ENCODE measurements at places on chromosomes 1 and 21.

DNA sequence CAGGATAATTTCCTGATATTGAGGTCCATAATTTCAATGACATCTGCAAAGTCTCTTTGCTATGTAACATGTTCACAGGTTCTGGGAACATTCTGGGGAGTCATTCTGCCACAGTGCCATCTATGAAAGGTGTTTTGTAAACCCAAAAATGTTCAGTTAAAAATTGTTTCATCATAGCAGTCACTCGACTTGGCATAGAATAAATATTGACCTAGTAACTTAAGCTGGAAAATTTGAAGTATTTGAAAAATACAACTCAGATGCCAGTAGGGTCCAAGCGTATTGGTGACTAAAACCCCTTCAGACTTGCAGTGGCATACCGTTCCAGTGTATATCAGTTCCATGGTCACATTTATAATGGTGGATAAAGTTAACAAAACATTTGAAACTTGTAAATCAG lies 6.8 kb downstream of the DESI2 start:
- DNase-seq: no peak

GRCh38 chr1:45236136-45236535 lies 29.7 kb upstream of the ZSWIM5 start:
- no peak for DNase-seq

- no peak for DNase-seq
Measured at GRCh38 chr1:64039390-64039926, 164.0 kb upstream of the UBE2U start.

DNA sequence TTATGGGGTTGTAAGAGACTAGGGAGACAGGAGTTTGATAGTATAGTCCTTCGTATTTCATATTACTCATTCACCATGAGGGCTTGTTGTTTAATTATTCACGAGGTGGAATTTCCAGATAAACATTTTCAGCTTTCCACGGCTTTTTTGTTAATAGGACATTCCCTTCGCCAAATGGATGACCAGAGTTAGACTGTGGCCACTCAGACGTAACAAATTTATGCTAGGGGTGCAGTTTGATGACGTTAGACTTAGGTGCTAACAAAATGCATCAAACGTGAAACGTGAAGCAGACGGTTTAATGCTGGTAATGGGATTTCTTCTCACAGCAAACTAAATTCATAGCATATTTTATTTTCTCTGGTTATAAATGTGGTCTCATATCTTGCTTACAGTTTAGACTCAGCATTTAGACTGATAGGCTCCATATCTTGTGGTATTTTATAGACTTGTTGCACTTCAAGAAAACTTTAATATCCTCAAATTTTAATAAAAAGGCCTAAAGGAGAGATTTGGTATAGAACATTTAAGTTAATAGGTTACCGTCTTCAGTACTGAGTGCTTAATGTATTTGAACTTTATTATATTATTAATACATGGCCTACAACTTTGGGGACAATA lies 2.3 kb downstream of the DHX9 start:
- DNase-seq: no peak

DNA sequence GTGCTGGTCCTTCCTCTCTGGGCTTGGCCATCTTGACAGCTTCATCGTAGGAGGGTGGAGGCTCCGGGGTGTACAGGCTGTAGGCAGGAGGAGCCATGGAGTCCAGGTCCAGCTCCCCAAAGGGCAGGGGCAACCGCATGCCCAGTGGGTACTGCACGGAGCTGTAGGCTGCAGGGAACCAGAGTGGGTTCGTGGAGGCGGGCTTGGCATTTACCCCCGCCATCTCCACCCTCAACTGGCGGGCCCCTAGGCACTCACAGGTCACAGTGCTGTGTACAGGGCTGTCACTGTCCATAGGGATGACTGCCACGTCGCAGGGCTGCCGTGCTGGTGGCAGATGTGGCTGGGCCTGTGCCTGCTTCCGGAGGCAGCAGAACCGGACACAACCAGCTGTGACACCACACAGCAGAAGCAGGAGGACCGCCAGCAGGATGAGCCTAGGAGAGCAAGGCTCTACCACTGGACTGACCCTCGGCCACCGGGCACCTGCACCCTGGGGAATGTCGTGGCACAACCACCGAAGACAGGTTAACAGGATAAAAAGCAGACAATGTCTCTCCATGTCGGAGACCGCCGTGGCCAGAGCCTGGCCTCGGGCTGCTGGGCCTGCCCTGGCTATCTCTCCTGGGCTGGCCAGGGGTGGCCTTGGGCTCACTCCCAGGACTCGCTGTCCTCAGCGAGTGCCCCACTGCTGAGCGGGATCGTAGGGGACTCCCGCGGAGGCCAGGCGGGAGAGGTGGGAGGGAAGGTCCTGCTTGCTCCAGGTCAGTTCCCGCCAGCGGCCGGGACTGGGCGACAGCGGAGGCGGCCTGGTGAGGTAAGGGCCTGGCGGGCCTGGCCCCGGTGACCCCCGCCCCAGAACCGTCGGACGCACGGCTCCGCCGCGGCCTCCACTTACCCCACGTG lies 831 bp downstream of the TMEM52 start:
- no peak for DNase-seq

DNA sequence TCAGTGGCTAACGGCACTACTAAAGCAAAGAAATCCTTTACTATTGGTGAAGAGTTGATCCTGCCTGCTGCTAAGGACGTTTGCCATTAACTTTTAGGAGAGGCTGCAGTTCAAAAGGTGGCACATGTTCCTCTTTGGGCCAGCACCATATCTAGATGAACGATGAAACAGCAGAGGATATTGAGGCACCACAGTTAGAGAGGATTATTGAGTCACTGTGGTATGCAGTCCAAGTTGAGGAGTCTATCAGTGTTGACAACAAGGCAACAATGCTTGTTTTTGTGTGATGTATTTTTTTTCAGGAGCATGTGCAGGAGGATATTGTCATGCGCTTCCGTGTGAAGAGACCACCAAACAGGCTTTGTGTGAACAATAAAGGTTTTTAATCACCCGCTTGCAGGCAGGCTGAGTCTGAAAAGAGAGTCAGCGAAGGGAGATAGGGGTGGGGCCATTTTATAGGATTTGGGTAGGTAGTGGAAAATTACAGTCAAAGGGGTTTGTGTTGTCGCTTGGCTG lies 80.9 kb downstream of the UCHL5 start:
- DNase-seq: no peak

- no peak for DNase-seq
Measured at GRCh38 chr1:116915086-116915661, 5.5 kb downstream of the PTGFRN start.

- no peak for DNase-seq
Measured at GRCh38 chr1:82420584-82420983, 619.9 kb downstream of the ADGRL2 start.

DNA sequence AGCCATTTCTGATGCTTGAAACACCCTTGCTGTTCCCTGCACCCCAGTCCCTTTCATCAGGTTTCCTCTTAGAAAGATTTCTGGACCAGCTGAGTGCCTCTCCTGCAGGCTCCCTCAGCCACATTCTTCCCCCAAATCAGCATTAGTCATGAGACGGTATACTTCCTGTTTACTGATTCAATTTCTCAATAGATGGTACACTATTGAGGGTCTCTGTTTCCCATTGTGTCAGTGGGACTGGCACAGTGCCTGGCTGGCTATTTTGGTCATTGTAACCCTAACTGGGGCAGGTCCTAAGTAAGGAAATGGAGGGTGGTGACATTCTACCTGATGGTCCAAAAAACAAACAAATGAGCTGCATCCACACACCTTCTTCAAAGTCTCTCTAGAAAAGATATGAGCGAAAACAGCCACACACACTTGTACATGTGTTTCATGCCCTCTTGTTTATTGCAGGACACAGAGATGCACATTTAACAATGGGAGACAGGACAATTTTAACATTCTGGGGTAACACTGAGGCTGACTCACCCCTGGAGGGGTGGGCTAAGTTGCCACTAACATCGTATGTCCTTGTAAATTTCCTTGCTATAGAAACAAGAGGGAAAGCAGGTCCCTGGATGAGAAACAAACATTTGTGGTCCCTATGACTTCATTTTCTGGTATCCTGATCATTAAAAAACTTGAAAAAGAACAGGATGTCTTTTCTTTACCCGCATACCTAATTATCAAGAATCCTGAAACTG lies 77.5 kb downstream of the RRAGC start:
- DNase-seq: no peak

DNA sequence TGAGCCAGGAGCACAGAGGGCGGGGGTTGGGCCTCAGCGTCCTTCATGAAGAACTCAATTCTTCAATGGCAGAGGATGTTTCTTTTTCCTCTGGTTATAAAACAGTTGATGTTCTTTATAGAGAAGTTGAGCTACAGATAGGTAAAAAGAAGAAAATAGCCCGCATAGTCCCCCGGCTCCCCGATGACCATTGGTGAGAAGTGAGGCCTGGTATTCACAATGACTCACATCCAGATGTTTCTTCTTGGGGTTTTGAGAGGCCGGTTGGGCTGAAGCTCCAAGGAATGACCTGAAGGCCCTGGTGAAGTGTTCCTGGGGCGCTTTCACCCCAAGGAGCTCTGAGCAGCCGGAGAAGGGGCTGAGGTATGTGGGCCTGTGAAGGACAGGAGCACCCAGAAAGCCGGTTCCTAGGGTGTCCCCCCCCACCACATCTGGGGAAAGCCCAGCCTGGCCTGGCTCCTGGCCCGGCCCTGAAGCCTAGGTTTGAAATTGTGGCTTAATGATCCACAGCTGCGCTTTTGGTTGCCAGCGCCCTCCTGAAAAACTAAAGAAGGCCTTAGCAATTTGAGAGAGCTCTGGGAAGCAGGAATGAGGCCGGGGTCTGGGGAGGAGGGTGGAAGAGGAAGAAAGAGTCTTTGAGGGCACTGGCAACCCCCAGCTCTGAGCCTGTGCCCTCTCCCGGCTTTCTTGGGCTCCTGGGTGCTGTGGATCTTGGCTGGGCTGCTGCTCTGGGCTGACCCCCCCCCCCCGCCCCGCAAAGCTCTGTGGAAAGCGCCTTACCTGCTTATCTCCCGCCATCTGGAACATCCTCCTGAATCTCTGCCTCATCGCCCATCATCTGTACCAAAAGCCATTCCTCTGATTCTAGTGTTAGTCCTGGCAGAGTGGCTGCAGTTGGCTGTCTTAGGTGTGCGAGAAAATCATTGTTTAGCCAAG lies 444.7 kb downstream of the CAMTA1 start:
- DNase-seq: no peak

DNA sequence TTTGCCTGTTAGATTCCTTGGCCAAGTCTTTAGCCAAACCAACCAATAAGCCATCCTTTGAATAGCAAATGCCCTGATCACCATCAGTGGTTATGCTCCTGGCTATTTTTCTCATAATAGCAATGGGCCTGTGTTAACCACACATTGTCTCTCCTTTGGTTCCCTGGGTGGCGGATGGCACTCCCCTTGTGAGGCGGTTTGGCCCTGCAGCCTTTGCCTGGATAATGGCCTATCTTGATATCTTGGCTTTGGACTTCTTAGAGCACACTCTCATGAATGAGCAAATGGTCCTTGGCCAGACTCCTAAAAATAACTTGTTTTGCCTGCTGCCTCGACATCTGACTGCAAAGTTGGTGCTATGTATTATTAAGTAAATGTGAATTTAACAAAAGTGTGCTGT lies 22.4 kb upstream of the ZBTB18 start:
- no peak for DNase-seq

DNA sequence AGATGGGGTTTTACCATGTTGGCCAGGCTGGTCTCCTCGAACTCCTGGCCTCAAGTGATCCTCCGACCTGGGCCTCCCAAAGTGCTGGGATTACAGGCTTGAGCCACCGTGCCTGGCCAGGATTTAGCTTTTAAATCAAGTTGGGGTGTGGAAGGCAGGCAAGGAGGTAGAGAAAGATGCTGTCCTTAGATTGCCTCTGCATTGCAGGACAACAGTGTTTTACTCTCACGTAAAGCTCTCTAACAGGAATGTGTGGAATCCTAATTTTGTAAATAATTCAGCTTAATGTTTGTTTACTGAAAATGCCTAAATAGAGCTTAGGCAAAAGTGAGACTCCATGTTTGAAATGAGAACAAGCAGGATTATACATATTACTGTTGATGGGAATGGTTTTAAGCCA lies 29.5 kb upstream of the TGFB2 start:
- no peak for DNase-seq

DNA sequence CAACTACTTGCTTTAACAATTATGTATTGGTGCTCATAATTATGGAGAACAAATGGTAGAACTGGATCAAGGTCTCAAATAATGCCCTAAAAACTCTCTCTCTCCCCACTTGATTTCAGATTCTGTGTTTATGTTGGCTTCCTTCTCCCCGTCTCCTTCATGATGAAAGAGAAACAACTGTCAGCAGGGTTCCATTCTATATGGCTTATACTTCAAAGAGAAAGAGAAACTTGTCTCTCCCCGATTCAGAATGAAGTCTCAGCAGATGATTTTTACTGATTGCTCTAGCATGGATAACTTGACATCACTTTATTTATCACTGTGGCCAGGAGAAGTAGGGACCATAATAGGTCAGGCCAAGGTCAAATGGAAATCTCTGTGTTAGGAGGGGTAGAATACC lies 575.6 kb downstream of the AGBL4 start:
- DNase-seq: no peak

DNA sequence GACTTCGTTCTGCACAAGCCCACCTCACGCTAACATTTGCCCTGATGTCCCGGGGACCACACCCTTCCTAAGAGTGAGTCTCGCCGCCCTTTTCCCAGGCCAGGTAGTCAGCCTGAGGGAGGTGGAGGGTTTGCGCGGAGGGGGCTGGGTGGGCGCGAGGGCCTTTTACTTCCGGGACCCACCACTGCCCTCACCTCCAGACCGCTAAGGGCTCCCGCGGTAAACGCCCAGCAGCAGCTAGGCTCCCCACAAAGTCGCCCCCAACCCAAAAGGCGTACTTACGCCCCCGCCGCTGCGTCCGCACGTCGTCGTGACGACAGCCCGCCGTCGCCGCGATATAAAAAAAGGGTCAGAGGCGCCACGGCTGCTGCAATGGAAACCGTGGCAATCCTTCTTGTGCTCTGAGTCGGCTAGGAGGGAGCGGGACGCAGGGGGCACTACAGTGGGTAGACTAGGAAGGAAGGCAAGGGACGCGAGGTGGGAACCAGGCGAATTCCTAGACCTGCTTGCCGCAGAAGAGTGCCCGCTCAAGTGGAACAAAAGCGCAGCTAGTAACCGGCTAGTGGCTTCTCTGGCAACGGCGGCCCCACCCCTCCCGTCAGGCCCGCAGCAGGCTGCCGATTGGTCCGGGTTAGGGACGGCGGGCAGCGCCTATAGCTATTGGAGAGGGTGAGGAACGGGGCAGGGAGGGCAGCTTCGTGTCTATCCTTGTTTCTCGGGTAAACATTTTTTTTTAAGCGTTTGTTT lies at the start of gene ODF2L:
TSS of gene ODF2L (minus strand) at position 573 of the 747 bp plus-strand sequence. CDS start 9,296 bp downstream, outside the sequence.
- DNase-seq: peak; percentile 69

- DNase-seq: no peak
Measured at GRCh38 chr1:164651351-164651951, 92.5 kb downstream of the PBX1 start.
